ENCODE measurements at places on chromosomes 1 and 21.

GRCh38 chr1:114094363-114094634 lies 59.4 kb downstream of the SYT6 start:
- DNase-seq = no peak

- no peak for DNase-seq
These were observed 55.9 kb downstream of the OLIG1 start for GRCh38 chr21:33125680-33126375.

- no peak for DNase-seq
These were observed 4.8 kb upstream of the TLR5 start for GRCh38 chr1:223147873-223148272.

GRCh38 chr1:166153525-166154314 lies 13.1 kb downstream of the FAM78B start:
- DNase-seq = no peak

- no peak for DNase-seq
These were observed 429.2 kb upstream of the ZP4 start for GRCh38 chr1:238319957-238320356.

DNA sequence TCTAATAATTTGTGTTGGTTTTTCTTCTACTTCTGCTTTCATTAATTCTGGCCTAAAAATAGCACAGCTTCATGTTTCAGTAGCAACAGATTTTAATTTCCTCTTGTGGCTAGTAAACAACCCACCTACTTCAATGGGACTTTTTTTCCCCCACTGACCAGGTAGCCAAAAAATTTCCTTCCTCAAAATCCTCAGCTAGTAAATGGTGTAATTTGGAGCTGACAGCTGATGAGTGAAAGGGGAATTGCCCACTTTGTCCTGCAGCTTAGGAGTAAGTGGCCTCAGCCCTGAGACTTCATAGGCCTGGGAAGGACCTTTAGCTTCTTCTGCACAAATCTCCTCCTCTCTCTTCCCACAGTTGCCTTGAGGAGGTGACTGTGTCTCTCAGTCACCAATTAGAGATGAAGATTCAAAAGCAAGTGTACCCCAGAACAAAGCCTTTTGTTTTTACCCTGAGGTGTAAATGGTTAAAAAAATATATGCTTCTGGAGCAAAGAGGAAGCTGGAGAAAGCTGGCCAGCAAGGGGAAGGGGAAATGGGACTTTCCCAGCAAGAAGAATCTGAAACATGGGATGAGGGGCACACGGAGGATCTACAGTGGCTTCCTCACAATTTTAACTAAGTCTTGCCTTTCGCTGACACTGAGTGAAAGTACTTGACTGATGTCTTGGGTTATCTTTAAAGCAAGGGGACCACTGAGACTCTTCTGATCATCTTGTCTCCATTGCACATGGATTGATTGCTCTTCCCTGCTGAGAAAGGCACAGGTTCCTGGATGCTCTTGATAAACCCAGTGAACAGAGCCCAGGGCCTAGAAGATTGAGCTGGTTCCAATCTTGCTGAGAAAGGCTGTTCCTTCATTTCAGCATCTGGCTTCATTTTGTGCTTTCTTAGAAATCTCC lies 35.8 kb upstream of the VCAM1 start:
- DNase-seq = no peak

GRCh38 chr1:8089535-8090228 lies 63.6 kb upstream of the ERRFI1 start:
- no peak for DNase-seq

DNA sequence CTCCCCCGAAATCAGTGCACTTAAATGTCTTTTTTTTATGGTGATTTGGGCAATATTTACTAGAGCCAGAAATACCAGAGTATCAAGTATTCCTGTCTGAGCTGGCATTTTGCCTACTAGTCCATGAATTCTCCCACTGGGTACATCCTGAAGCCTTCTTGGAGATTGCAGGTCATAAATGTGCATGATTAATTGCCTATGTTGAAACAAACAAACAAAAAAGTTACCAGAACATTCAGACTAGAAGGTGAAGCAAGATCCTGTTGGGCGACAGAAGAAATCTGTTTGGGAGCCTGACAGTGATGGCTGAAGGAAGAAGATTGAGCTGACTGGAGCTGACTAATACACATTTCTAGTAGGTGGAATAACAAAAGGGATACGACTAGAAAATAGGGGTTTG lies 127.4 kb upstream of the NRIP1 start:
- DNase-seq = no peak

- DNase-seq = no peak
These were observed 80.6 kb downstream of the DISP3 start for GRCh38 chr1:11559591-11559970.

- no peak for DNase-seq
These were observed 77.1 kb upstream of the TNR start for GRCh38 chr1:175820456-175821025.

- no peak for DNase-seq
These were observed 49.2 kb upstream of the ZC3H12A start for GRCh38 chr1:37425221-37425620.

GRCh38 chr21:38075833-38076587 lies 159.8 kb upstream of the KCNJ6 start:
- DNase-seq = no peak

DNA sequence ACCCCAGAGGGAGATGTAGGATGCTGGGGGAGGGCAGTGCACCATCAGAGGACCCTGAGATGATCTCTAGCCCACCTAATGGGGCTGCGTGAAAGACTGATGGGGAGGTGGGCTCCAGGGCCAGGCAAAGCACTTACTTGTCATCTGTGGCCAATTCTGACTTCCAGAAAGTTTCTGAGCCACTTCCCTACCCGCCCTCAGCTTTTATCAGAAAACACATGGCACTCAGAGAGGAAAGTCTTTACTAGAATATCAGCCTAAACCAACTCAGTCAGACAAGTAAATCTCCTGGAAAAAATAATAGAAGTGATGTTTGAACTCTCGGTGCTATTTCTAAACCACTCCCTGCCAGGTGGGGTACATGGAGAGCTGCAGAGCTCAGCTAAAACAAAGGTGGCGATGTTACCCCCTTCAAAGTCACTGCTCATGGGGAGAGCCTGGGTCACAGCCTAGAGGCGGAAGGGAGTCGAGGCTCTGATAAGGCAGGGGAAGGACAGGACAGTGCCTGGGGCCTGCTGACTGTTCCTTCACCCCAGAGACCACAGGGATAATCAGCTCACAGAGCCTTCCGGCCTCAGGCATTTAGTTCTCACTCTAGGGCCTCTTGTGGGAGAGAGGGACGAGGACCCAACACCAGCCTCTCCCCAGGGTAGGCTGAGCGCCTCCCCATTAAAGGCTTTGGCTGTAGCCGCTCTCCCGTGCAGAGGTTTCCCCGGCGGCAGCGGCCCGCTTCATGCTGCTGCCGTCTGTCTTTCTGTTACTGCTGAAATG lies 14.2 kb downstream of the SMIM12 start:
- DNase-seq = no peak

GRCh38 chr1:110409316-110409715 lies 1.8 kb upstream of the LAMTOR5 start:
- no peak for DNase-seq

- no peak for DNase-seq
These were observed 257.1 kb upstream of the PTBP2 start for GRCh38 chr1:96464522-96464921.

GRCh38 chr1:2023187-2023586 lies 4.0 kb downstream of the GABRD start:
- DNase-seq = no peak

DNA sequence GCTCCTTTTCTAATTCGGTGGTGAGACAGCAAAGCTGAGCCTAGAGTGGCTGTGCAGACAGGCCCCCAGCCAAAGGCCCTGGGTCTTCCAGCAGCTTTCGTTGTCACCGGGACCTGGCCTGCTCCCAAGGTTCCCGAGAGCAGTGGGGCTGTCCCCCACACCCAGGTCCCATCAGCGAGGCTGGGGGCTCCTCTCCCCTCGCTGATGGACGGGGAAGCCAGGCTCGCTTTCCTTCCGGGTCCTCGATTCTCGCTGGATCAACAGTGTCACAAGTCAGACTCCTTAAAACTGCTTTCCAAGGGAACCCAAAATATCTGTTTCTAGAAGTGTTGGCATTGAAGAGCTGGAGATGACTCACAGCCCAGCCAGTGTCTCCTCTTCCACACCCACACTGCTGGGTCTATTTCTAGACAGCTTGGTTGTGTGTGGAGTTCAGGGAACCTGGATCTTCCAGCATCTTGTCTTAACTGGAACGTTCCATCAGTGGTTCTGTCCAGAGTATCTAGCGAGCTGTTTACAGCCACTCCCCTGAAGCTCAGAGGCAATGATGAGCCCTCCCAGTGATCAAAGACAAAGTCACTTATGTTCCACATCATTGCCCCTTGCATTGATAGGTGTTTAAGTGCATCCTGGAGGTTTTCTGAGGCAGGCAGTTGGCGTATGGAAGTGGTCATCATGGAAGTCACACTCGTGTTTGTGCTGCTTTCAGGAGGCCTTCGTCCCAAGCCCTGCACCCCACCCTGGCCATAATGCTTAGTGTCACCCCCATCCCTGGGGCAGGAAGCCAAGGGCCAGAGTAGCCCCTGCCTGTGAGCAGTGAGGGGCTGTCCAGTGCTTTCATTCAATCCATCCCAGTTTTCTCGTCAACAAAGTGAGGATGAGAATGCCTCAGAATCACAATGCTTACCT lies 35.2 kb downstream of the RRP1 start:
- DNase-seq = no peak

GRCh38 chr1:165666152-165666825 lies 32.1 kb downstream of the ALDH9A1 start:
- no peak for DNase-seq

DNA sequence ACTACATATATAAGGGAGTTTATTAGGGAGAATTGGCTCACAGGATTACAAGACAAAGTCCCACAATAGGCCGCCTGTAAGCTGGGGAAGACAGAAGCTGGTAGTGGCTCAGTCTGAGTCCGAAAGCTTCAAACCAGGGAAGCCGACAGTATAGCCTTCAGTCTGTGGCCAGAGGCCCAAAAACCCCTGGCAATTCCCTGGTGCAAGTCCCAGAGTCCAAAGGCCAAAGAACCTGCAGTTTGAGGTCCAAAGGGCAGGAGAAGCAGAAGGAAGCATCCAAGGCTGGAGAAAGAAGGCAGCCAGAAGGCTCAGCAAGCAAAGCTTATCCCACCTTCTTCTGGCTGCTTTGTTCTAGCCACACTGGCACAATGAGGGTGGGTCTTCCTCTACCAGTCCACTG lies 13.9 kb downstream of the TTLL7 start:
- no peak for DNase-seq

DNA sequence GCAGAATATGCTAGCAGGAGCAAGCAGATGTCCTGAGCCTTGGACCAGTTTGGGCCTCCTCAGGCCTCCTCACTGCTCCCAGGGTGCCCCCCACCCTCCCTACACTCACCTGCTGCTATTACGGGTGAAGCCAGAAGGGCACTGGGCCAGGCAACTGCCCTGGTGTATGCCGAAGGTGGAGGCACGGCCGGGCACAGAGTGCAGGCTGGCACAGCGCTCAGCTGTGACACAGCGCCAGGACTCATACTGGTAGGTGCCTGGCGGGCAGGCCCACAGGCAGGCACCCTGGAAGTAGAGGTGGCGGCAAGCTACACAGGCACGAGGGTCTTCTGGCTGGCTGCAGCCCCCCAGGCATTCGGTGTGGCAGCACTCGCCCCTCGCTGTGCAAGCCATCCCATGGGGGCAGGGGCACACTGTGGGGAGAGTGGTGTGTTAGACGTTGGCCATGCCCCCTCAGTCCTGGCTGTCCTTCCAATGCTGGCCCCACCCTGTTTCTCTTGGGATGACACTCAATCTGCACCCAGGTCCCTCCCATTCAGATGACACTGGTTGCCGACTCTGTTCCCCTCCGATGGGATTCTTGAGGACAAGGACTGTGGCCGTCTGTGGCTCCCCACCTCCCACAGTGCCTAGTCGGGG lies 7.0 kb downstream of the INSRR start:
- no peak for DNase-seq

DNA sequence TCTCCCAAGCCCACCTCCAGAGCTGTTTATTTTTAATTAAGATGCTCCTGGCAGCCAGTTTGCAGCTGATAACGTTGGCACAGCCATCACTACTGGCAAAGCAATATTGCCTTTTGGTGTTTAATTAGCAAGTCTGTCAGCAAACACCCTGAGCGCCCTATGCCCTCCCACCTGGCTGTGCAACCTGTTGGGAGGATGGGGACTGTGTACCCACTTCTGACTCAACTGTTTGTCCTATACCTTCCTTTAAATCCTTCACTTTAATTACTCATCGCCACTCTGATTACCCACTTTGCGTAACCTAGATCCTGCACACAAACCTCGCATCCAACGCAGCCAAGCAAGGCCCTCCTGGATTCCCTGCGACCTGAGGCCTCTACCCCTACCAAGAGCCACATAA lies 67.1 kb downstream of the BCAR3 start:
- DNase-seq = no peak

DNA sequence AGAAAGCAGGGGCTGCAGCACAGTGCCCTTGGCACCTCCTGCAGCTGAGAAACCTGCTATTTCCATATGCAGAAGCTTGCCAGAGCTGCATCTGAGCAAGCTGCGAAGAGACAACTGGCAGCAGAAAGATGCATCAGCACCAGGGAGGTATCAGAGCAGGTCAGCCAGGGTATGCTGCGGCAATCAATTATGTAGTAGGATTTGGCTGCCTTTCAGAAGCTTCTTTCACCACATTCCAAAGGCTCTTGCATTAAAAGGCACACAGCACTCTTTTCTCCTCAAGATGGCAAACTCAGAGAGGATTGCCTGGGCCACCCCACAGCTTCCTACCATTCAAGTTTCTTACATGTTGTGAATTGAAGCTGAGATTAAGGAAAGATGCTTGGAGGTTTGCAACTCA lies 47.6 kb upstream of the RAP1A start:
- no peak for DNase-seq

- no peak for DNase-seq
These were observed 31.5 kb downstream of the LBR start for GRCh38 chr1:225396357-225396756.

- no peak for DNase-seq
These were observed 423.5 kb downstream of the OMA1 start for GRCh38 chr1:58123051-58123450.

- DNase-seq = no peak
These were observed 44.3 kb downstream of the PCP4 start for GRCh38 chr21:39911286-39912199.

GRCh38 chr21:18000981-18001686 lies 182.0 kb upstream of the C21orf91 start:
- DNase-seq = no peak

DNA sequence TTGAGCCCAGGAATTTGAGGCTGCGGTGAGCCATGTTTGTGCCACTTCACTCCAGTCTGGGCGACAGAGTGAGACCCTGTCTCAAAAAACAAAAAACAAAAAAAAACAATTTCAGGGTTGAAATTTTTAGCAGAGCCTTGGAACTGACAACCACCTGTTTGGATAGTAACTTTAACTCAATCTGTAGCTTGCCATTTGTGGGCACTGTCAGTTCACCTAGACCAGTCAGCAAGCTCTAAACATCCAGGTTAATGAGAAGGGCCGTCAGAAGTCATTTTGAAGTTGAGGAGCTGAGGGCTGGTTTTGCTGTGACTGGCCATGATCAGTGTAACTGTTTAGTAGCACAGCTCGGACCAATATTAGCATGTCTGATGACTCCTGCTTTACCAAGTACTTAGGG lies 8.4 kb downstream of the TRAPPC10 start:
- DNase-seq = no peak
